ENCODE measurements at places on chromosomes 11 and 22.

- DNase-seq: no peak
Measured at GRCh38 chr11:76577226-76577920, 93.2 kb downstream of the LRRC32 start.

GRCh38 chr11:28756977-28757376 lies 648.8 kb downstream of the METTL15 start:
- no peak for DNase-seq

DNA sequence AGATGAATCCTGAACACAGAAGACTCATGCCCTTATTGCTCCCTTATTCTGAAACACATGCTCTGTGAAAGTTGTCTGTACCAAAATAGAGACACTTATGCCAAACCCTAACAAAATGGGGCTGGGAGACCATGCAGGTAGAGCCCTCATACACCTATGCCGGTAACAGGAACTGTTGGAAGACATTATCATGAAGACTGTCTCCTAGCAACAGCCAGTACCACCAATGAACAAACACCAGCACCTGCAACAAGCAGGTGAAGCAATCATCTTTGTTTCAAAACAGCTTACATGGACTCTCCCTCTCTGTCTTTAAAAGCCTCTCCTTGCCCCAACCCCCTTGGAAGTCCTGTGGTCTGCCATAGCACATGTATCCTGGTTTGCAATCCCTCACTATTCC lies 17.2 kb downstream of the SLC5A4 start:
- DNase-seq: peak; percentile 25

- no peak for DNase-seq
Measured at GRCh38 chr11:1397146-1397861, 7.6 kb downstream of the BRSK2 start.

DNA sequence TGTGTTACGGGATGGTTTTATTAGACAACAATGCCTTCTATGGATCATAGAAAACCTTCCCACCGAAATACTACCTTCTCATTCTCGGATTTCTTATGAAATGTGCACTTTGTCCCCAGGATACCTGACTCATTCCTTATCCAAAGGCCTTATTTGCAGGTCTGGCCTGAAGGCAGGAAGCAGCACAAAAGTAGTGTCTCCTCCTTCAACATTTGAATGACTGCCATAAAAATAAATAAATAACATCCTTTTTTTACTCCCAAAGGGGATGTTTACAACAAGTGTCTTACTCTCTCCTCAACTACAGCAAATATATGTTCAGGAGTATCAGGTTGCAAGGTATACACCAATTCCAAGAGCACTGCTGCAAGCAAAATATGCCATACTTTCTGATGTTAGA lies 41.6 kb upstream of the PAK1 start:
- DNase-seq: no peak

DNA sequence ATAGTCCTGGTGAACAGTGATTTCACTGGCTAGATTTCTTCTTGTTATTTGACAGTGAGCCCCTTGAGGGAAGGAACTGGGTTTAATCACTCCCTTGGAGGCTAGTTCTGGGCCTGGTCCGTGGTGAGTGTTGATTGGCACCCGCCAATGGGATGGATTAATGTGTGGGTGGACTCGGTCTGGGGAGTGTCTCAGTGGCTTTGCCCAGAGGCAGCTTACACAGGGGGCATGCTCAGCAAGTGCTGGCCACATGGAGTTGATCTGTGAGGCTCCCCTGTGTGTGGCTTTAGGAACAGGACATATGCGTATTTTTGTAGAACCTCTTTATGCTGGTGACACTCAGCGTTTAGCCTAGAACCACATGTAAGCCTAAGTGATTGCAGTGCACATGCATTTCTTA lies 106.9 kb downstream of the TBC1D22A start:
- DNase-seq: no peak

DNA sequence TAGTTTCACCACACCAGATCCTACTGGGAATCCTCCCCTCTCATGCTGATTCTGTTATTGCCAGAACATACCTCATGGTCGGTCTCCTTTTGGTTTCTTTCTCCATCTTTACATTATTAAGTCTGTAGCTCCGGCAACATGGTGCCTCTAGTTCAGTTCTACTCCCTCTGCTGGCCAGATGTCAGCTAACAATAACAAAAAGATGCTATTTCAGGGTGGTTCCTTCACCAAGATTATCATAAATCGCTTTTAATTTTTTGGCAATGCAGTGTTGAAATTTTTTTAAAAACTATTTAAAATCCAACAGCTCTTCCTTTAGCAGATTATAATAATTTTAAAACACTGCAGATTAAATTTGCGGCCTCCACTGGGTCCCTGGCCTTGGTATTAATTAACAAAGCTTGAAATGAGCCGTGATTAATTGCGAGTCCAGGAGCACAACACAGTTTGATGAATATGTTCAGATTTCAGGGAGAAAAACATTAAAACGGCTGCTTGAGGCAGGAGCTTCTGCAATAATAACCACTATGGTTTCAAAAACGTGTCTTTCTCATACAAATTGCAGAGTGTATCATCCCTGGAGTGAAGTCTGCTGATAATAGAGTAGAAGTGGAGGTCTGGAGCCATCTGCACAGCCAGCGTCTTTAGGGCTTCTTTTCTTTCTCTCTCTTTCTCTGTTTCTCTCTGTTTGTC lies 492.9 kb upstream of the KIRREL3 start:
- peak; percentile 28 for DNase-seq

GRCh38 chr22:48772286-48772907 lies 1055.3 kb downstream of the BRD1 start:
- no peak for DNase-seq

DNA sequence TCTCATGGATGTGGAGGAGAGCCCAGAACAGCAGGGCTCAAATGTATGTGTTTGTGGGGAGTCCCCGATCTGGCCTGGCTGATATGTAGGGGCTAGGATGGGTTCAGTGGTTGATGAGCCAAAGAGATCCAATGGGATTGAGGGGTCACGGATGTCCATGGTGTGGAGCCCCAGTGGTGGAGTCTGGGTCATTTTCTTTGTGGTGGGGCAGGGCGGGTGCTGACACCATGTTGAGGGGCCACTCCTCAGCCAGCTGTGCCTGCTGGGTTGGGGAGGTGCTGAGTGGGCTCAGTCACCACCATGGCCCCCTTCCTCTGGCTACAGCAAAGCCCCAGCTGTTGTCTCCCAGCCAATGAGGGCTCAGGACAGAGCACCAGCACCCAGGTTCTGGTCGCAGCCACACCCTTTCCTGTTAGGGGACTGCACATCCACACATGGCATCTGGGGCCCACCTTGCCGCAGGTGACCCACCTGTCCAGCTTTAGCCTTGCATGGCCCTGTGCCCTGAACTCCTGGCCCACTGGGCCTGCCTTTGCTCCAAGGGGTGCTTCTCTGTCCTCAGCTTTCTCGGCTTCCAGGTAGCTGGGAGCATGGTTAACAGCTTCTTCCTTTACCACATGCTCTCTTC lies 3.2 kb upstream of the GNAZ start:
- no peak for DNase-seq

DNA sequence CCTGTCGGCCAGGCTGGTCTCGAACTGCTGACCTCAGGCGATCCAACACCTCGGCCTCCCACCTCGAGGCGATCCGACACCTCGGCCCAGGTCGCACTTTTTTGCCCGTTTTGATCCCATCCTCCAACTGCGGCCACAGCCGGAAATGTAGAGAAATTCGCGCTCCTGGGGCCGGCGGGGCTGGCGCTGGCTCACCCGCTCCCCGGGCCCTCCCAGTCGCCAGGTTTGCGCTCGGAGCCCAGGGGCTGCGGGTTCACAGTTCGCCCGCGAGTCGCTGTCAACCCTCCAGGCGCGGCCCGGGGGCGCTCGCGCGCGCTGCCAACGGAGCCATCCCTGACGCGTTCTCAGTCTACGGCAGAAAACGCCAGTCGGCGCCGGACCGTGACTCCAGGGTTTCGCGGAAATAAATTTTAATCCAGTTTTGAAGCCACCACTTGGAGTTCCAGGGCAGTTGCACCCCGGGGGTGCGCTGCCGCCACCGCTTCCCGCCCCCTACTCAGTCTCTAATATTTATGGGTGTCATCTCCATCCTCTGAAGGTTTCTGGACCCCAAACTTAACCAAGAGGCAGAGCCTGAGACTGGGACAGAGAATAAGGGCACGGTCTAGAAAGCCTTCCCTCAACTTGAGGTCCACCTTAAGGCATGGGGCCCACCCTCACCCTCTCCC lies 1.5 kb upstream of the KLHDC7B start:
- DNase-seq: peak; percentile 52

GRCh38 chr11:10017050-10017449 lies 277.0 kb downstream of the SBF2 start:
- DNase-seq: no peak

DNA sequence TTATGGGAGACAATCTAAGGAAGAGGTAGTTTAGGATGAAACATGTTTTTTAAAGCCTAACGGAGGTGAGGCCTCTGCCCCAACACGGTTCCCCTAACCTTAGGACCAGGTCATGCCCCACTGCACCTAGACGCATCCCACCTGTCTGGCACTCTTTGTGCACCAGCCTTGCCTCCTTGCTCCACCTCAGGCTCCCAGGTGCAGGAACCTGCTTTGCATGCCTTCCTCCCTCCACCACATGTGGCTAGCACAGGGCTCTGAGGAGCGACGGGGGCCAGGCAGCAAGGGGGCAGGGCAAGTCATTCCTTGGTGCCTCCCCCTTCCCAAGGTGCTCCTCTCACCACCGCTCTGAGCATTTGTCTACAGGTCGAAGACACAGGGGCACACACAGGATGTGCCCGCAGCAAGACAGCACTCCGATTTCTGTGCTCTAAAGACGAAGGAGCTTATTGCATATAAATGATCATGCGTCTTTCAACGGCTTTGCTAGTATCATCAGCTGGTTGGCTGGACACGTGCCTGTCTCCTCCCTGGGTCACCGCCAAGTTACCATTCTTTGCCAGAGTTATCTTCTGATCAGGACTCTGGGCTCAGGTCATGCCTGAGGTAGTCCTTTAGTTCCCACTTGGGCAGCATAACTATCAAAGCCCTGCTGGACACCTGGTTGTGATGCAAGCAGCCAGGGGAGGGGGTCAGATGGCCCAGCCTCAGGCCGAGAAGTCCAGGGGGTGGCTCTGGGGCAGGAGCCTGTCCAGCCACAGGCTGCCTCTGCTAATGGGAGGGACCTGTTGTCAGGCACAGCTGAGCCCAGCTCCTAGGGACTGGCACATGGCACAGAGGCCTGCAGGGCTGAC lies 172.0 kb upstream of the NTM start:
- DNase-seq: no peak

- no peak for DNase-seq
Measured at GRCh38 chr11:76166314-76166713, 40.0 kb downstream of the WNT11 start.

- no peak for DNase-seq
Measured at GRCh38 chr11:128584253-128584652, 3.1 kb downstream of the ETS1 start.

- no peak for DNase-seq
Measured at GRCh38 chr11:30483056-30483455, 103.1 kb downstream of the MPPED2 start.

- DNase-seq: no peak
Measured at GRCh38 chr11:117560780-117561530, 233.3 kb downstream of the CEP164 start.

DNA sequence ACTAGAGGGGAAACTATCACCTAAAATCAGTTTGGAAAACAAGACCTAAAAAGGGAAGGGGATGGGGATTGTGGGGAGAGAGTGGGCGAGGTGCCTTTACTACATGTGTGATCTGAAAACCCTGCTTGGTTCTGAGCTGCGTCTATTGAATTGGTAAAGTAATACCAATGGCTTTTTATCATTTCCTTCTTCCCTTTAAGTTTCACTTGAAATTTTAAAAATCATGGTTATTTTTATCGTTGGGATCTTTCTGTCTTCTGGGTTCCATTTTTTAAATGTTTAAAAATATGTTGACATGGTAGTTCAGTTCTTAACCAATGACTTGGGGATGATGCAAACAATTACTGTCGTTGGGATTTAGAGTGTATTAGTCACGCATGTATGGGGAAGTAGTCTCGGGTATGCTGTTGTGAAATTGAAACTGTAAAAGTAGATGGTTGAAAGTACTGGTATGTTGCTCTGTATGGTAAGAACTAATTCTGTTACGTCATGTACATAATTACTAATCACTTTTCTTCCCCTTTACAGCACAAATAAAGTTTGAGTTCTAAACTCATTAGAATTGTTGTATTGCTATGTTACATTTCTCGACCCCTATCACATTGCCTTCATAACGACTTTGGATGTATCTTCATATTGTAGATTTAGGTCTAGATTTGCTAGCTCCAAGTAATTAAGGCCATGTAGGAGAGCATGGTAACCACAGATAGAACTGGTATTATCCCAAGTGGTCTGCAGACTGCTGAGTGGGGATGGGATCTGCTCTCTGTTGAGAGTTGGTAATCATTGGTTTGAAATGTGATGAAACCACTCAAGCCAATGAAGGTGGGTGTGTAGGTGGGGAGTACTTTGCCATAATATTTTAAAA lies 3.6 kb downstream of the NEAT1 start:
- DNase-seq: no peak

DNA sequence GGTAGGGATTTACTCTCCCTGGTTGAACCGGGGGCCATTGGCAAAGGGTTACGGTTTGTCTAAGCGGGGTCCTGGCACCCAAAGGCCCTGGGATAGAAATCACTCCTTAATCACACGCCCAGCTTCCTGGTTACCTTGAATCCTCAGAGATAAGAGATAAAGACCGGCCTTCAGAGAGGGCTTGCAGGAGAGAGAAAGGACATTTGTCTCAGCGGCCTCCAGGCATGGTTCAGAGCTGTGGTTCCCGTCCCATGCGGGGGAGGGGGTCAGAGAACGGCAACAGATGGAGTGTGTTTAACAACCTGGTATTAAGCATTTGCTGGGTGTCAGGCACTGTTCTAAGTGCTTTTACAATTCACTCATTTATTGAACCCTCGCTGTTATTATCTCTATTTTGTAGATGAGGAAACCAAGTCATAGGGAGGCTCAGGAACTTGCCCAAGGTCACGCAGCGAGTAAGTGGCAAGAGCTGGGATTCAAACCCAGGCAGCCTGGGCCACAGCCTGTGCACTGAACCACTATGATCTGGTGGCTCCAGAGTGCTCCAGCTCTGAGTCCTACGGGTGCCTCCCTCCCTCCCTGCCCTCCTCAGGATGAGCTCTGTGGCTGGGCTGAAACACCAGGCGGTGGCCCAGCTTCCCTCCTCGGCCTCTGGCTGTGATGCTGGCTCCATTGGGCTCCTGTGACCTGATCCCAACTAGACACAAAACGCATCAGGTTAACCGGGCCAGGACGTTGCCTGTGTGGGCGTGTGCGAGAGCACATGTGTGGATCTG lies 18.6 kb downstream of the LRRC10B start:
- DNase-seq: no peak

DNA sequence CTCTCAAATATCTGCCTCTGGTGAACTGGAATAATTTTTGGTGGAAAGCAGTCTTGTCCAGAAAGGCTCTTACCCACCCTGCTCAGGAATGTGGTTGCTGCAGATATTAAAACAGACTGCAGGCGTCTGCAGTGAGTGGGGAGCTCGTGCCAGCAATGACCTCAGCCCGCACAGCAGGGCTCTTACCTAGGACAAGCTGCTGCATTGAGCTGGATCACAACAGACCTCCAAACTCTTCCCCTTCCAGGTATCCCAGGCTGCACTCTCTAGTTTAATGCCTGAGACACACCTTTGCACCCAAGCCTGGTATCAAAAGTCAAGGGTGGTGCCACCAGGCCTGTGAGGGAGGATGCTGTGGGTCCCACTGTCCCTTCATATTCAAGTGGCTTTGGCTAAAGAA lies 69.7 kb upstream of the CDON start:
- DNase-seq: no peak

All from NCI-H510A (cell line).